Esophagus squamous epithelium (tissue), 5 donors: ENCODE measurements at places on chromosomes 5 and 9.

- DNase-seq, result no peak
Observed at GRCh38 chr5:171272996-171273970, 35.8 kb upstream of the TLX3 start.

DNA sequence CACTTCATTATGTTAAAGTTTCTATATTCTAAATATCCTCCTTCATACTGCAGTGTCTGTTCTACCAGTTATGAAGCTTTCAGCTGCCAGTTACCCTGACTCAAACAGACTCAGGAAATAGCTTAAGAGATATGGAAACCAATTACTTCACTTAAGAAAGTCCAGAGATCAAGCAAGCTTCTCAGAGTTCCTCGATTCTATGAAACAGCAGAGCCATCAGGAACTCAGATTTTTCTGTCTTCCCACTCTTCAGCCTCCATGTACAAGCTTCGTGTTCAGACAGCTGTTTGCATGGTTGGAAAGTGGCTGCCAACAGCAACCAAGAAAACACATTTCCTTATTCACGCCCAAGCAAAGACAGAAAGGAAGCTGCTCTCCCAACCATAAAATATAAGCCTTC is 216.1 kb downstream of the ACTL7B start:
- DNase-seq, result no peak

- DNase-seq, result no peak
Observed at GRCh38 chr5:9512457-9512856, 33.4 kb downstream of the SEMA5A start.

DNA sequence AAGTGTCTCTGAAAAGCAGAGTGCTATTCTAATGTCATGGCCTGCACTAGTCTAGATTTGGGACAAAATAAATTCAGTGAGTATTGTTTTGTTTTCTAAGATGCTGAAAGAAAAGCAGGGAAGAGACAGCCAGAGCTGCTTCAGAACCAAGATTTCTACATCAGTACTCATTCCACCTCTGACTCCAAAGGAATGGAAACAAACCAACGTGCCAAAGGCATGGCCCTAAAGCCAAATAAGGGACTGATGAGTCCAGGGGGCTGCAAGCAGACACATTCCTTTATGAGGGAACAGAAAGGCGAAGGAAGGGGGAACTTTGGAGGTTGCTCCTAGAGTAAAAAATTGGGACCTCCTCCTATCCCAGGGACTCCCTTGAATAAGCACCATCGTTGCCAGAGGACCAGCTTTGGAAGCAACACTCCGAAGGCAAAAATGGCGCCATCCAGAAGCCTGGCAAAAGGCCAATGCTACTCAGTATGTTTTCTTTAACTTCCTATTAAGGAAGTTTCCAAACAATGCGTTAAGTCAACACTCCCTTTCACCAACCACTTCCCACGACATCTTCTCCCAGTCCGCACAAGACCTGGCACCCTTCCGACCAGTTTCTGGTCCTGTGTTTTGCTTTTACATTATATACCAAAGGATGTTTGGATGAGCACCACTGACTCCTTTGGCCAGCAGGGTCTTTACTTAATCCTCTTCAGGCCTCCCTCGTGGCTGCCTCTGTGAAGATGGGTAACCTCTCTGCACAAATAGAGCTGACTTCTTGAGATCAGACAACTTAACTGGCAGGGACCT is 31.6 kb downstream of the ADAM19 start:
- DNase-seq, result no peak
